ENCODE measurements at places on chromosomes 5 and 9.

GRCh38 chr9:72297516-72297915, 67.5 kb downstream of the ZFAND5 start:
- DNase-seq = no peak

DNA sequence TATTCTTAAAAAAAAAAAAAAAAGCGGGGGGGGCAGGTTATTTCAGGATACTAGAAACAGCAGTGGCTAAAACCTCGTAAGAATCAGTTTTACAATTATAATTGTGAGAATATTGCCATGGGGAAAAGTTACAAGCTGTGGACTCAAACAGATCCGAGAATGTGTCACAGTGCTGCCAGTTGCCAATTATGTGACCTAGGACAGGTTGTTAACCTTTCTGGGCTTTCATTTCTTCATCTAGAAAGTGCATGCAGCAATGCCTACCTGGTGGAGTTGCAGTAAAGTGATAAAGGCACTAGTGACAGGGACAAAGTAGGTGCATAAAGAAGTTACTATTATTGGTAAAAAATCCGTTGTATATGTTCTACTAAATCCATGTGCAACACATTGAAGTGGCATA, 75.8 kb downstream of the CDH6 start:
- no peak for DNase-seq

DNA sequence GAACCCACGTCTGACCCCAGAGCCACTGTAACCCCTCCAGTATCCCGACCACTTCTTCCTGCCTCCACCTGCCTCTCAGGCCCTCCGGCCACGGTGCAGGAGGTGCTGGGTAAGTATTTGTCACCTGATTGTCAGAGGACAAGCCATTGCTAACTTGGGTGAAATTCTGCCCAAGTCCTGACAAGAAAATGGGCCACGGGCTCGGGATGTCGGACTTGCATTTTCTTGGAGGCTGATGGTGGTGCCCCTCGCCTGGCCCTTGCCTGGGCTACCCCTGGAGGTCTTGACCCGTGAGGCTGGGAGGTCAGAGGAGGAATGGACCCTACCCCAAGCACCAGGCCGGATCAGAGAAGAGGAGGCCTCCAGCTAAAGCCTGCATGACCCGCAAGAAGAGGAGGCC, 149.7 kb upstream of the COL5A1 start:
- no peak for DNase-seq

DNA sequence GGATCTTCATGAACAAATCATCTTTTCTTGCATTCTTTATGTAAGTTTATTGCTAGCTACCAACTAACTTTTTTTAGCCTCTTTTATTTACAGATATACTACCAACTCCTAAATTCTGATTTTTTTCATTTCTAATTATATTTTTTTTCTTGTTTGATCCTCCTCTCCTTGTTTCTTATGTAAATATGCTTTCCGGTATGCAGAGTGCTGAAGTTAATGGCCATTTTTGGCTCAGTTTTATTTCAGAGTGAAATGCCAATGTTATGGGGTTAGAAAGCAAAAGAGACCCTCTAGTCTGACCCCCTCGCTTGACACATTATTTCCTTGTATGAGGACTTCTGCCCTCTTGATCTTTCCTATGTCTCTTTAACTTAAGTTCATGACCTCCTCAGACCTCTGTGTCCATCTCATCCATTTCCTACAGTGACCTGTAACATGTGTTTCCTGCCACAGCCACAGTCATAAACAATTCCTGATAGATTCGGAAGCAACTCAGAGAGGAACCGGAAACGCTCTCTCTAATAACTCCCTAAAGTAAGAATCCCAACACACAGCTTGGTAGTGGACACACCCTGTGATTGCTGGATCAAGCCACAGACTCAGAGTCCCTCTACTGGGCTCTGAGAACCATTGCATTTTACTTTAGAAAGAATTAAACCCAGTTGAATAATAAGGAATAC, 42.9 kb upstream of the AFAP1L1 start:
- peak; percentile 68 for DNase-seq

DNA sequence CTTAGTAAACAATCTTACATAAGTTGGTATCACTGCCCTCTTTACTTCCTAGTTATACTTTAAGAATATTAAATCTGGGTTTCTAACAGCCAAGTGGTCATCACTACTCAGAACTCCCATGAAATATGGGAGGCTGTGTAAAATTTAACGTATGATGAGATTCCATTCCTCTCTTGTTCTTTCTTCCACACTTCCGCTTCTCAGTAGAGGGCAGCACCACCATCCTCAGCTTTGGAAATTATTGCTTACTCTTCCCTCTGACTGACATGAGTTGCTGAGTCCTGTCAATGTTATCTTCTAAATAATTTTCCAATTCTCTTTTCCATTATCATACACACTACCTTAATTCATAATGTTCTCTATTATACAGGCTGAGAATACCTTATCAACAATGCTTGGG, 194.0 kb downstream of the RFX3 start:
- DNase-seq = no peak

GRCh38 chr9:115845648-115846312, 307.8 kb upstream of the PAPPA start:
- no peak for DNase-seq

- peak; percentile 87 for DNase-seq
These were observed 984 bp downstream of the STXBP1 start for GRCh38 chr9:127612939-127613582.

Data from heart left ventricle (tissue), 16 donors.